ENCODE measurements at places on chromosomes 5 and 9.

DNA sequence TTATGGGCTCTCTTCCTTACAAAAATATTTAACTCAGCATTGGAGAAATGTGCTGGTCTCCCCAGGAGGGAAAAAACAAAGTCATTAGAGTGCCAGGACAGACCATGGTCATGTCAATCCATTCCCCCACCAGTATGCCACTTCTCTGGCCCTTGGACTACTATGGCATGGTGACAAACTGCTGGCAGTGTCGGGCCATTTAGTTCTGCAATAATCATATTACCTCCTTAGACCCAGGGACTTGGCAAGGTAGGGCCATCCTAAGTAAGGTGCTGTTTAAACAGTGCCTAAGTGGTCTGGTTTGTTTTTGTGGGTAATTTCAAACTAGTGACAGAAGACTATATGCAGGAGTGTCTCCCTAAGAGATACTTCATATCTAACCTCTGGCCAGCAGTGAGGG lies 177.8 kb upstream of the STK32A start:
- DNase-seq = no peak

DNA sequence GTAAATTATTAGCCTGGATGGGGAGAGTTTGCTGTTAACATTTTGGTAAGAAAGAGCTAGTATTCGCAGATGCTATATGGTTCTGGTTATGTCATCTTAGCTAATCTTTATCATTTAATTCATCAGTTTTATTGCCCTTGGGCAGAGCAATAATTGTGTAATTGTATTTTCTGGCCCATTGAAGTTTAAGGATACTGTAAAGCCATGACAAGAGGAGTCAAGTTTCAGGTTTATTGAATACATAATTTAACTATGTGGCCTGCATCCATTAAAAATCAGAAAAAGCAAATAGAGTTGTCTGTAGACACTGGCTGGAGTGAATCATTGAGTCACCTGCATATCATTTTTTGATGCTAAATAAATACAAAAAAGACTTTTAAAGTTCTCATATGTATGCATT lies 255.8 kb downstream of the PRELID2 start:
- DNase-seq = no peak

DNA sequence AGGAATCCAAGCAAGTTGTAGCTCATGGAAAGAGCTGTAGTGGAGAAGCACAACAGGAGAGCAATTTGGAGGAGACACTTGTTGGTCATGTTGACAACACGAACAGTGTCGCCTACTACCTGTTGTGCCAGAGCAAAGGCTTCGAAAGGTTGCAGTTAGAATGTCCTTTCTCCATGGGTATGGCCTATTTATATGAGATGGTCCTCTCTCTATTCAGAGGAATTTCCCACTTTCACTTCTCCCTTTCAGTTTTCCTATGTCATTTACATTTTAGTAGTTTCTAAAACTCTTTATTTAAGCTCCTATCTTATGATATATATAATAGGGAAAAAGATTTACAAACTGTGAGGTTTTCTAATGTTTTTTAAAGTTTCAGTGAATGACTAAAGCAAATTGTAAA lies at the start of gene IFNB1:
Gene IFNB1, minus strand, starts transcription at position 162 of the 400 bp plus-strand sequence. Its CDS starts 73 bp downstream, at position 89.
- no peak for DNase-seq

DNA sequence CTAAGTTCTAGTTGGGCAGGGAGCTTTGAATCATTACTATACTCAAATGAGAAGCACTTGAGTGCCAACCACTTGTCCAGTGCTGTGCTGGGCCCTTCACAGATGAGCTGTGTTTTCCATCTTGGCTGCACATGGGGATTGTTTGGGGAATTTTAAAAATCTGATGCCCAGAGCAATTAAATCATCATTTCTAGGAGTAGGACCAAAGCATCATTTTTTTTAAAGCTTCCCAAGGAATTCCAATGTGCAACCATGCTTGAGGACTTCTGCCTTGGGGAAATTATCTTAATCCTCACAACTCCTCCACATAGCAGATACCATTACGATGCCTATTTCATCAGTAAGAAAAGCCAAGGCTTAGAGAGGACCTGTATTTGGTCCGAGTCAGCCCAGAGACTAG lies 131.4 kb downstream of the TMEM174 start:
- DNase-seq = peak; percentile 29

DNA sequence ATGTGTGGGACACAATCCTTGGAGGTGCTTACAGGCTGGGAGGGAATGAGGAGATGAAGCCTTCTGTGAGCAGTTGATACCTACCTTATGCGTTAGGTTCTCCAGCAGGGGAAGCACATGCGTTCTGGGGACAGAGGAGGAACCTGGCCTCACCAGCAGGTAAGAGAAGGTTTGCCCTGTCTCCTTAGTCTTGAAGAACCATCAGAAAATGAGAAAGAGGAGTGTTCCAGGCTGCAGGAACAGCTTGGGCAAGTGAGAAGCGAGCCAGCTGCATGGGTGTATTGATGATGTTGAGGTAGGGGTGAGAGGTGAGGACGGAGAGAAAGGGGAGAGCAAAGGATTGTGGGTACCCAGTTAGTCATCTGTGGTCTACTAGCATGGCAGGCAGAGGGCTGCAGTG lies 156.9 kb upstream of the MVB12B start:
- DNase-seq = no peak

- DNase-seq = no peak
Measured at GRCh38 chr5:121257621-121258020, 594.1 kb upstream of the FTMT start.

DNA sequence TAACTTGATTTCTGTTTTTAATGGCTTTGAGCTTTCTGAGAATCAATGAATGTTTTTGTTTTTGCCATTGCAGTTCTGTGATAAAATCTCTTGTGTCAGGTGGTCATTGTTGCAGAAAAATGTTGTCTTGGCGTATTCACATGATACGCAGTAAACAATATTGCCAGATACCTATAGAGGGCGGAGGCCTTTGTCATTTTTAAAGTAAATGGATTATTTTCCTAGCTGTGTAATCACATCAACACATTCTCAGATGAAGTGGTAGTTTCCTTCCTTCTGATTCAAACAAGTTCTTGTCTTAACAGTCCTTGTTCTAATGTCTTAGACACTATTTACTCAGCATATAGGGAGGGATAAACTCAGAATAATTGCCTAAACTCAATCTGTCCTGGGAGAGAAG lies 109.9 kb upstream of the DAB2 start:
- no peak for DNase-seq

DNA sequence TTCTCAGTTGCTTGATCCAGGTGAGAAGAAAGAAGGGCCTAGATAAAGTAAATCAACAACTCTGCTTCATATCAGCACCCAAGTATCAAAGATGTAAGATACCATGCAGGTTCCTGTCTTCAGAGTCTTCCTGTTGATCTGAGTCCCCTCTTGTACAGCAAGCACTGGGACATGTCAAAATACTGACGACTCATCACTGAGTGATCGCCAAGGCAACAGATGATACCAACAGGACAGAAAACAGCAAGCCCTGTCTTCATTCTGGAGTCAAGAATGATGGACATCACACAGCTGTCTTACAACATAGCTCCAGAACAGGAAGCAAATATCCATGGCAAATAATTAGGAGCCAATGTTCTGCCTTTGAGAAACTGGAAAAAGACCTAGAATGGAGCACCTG lies 83.7 kb downstream of the TARS1 start:
- no peak for DNase-seq

DNA sequence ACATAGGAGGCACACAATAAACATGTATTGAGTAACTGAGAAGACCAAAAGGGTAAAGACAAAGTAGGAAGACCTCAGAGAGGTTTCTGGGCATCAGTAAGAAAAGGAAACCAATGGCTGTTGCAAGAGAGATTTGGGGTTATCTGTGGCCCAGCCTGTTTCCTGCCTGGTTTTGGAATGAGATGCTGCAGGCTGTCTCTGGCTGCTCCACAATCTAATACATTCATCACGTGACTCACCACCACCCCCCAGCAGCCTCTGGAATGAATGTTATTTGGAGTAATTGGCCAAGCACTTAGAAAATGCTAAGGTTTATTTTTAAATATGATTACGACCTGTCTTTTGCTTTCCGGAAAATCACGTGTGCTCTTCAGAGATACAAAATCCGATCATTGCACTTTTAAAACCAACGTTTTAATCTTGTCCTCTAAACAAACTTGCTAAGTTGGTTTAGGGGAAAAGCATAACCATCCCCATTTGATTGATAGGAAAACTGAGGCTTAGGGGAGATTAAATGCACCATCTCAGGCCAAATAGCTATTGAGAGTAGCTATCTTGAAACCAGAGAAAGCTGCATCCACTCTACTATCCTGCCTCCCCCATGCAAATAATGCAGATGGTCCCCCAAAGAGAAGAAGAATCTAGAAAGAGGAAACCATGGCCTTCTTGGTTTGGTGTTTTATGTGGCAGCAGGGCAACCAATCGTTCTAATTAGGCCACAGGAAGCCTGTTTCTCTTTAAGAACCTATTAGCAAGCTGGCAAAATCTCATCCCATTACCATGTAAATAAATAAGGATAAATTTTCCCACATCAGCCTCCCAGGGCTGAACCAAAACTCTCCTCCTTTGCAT lies 151.8 kb upstream of the ADRA1B start:
- DNase-seq = peak; percentile 33

DNA sequence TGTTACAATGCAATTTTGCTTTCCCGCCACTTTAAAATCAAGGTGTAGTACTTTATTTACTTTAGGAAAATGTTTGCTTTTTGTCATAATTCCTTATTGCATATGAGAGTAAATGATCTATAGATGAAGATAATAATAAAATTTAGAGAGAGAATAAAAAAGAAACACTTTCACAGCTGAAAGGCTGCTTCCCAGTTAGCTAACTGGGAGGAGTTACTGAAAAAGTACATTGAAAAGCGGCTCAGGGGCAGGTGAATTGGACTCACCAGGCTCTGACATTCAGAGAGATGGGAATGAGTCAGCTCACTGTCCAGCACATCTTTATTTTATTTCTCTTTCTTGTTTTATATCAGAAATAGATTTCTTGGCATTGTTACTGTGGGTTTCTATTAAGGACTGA lies 131.7 kb upstream of the CCDC152 start:
- no peak for DNase-seq

DNA sequence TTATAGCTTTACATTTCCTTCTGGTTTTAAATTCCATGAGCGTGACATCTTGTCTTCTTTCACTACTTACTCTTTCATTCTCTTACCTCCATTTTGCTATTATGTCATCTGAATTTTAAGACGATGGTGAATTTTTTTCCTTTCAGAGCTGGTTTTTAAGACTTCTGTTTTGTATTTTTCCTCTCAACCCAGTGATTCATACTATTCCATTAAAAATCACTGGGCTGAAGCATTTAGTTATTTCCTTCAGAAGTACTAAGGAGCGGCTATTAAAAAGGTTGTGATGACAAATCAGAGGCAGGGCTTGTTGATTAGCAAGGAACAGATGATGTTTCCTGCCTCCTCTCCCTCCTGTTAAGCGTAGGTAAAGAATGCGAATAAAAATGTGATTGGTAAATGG lies 16.5 kb downstream of the AGXT2 start:
- DNase-seq = peak; percentile 16

DNA sequence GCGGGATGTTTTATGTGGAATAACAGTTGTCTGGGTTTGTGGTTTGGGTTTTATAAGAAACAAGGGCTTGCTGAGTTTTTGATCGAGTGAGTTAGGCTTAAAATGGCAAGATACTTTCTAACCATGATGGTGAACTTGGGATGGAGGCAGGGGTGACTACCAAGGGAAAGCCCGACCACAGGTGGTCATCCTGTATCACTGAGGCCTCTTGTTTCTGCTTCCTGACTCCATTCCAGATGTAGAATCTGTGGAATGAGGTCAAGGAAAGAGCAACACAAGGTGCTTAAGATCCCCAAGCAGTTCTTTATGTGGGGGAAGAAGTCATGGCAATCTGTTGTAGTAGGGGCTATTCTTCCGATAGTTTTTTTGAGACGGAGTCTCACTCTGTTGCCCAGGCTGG lies 122.3 kb downstream of the GOLPH3 start:
- DNase-seq = no peak

DNA sequence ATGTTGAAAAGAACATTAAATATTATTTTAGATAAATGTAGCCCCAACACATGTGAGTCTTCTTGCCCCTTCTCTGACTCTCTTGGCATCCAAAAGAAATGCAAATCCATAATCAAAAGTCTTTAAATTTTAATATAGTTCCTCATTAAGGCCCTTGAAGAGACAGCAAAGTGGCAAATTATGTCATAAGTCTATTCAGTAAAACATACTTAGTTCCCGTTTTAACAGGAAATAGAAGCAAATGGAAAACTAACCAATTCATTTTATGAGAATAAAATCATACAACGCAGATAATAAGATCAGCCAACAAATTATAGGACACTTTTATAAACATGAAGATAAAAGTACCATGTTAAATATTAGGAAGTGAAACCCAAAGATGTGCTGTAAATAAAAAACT lies 20.1 kb upstream of the IFNB1 start:
- DNase-seq = no peak

DNA sequence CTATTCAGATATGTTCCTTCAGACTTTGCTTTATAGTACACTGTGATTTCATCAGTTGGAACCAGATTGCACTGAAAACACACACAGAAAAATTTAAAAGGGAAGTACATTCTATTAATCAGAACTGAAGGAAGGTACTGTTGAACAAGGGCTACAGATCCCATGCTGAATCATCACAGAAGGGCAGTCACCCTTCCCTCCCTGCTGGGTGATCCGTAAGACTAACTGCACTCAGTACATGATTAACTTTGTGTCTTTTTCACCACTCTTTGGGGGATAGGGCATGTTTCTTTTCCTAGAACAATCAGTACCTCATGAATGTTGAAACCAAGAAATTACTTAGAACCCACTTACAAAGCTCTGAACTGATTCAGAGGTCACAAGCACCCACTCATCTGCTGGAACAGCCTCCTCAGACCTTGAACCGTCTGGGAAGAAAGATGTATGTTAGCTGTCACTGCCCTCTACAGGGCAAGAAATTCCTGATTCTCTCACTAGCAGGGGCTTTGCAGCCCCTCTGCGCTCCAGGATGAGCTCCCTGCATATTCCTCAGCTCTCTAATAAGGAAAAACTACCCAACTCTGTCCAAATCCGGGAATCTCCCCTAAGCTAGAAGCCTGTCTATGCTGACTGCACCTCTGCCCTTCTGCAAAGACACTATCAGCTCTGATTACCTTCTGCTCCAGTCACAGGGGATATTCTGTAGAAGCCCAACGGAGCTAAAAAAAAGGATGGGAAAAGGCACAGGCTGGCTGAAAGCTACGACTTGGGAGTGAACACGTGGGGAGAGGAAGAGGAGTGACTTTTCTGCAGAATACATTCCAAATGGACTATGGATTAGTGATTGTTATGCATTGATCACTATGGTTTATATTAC lies 51.0 kb downstream of the IARS1 start:
- DNase-seq = peak; percentile 91

GRCh38 chr9:93134740-93135444 lies 841 bp upstream of the NINJ1 start:
- no peak for DNase-seq

GRCh38 chr5:126961702-126962101 lies 68.7 kb downstream of the MARCHF3 start:
- no peak for DNase-seq

- no peak for DNase-seq
Measured at GRCh38 chr5:35029333-35029732, 18.4 kb downstream of the AGXT2 start.

DNA sequence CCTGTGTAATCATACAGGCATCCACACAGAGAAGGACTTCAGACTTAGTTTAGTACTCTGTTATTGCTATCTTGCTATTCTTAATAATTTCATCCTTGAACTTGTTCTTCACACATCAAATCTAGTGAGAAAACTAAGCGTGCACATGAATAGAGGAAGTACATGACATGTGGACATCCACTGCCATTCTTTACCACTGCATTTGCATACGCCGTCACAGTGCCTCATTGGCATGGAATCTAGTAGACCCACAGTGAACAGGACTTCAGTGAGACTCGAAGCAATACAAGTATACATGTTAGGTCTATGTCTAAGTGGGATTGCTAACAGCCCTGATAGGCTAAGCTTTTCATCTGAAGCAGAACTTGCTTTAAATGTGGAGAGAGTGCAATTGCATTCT lies 592.1 kb downstream of the TLE4 start:
- no peak for DNase-seq
